ENCODE measurements at places on chromosomes 1 and 21.

GRCh38 chr1:244653439-244654107 is 647 bp downstream of the DESI2 start:
- no peak for DNase-seq

DNA sequence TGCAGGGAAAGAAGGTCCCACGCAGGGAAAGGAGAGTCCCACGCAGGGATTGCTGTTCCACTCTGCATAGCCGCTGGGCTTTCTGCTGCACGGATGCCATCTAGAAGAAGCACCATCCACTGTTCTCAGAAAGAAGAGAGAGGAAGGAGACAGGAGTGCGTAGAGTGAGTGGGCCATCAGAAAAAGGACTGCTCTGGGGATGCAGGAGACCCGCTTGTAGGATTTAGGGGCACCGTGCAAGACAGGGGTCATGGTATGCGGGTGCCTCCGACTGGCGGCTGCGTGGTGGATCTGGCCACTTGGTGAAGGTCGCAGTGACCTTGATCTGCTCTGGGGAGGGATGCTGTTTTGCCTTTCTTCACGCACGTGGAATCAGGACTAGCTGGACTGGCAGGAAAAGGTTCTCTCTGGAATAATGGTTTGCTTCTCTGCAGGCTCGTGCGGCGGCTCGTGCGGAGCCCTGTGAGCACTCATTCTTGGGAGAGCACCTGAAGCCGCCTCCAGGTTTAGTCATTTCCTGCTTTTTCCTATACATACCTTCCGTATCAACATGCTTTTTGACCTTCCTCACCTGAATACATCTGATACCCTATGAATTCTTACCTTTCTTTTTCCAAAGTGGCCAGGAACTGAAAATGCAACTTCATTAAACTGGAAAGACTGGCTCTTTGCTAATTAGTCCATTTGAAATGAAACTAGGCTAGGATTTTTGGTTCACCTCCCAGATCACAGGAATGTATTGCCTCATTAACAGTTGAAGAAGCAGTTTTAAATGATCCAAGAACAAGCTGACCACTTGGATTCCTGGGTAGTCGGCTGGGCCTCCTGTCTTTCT is 181.6 kb downstream of the KIF26B start:
- no peak for DNase-seq

DNA sequence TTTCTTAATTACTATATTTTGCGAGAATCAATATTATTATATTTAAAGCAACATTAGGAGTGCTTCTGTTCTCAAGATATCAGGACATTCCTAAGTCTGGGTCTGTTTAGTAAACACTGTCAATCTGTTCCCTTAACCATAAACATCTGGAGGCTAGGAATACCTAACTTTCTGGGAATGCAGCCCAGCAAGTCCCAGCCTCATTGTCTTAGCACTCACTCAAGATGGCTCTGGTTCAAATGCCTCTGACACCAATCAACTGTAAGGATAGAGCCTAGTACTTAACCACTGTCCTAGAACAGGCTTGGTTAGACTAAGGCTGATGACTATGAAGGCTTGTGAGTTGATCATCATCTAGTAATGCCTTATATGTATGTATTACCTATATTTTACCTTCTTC is 61.5 kb downstream of the TNN start:
- no peak for DNase-seq

DNA sequence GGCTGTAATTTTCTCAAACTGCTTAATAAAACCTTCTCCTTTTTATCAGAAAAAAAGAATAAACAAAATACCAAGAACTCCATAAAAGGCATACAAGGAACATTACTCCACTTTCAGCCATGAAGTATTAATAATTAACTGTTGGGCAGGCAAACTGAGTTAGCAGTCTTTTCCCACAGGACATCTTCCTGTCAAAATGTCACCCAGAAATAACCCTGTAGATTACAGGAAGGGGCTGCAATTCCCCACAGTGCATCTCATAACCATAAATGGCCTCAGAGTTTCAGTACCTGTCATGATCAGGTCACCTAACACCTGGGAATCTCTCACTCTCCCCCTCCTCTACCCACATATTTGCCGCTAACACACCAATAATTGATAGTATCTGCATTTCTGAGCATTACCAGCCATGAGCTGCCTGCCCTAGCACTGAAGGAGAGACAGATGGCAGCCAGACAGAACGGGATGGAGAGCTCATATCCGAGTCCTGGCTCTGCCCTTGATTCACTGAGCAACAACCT is 475.0 kb downstream of the SMYD3 start:
- no peak for DNase-seq

- no peak for DNase-seq
Measured at GRCh38 chr1:214364786-214365295, 83.9 kb downstream of the SMYD2 start.

- no peak for DNase-seq
Measured at GRCh38 chr21:21226472-21226871, 228.3 kb downstream of the NCAM2 start.

DNA sequence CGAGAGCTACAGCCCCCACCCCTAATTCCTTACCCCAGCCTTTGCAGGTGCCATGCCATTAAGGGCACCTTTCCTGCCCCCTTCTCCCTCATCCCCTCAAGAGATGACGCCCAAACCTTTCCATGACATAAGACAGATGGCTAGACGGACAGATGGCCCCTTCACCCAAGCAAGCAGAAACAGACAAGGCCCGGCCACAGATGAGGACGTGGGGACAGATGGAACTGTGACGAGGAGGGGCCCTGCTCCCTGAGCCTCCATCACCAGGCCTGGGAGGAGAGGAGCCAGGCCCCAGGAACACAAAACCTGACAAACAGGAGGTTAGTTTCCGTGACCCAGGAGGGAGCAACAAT is 24.7 kb upstream of the PEF1 start:
- no peak for DNase-seq

- DNase-seq = no peak
Measured at GRCh38 chr1:157781048-157781447, 4.1 kb upstream of the FCRL2 start.

DNA sequence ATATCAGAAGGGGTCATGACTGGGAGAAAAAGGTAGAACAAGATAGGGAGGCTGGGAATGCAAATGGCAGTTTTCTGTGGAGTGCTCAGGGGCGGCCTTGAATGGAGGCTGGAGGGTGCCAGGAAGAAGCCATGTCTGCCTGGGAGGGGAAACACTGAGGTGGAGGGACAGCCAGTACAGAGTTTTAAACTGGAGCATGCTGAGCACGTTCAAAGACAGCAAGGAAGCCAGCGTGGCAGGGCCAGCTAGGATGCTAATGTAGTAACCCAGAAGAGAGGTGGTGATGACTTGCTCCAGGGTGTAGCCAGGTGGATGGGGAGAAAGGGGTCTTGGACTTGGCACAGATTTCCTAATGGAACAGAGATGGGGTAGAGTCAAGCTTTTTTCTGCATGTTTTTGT is 445.8 kb upstream of the VAMP3 start:
- DNase-seq = no peak

- DNase-seq = peak; percentile 49
Measured at GRCh38 chr1:180237869-180238476, 7.9 kb downstream of the LHX4 start.

GRCh38 chr21:44013380-44014088 is 1.4 kb downstream of the TRAPPC10 start:
- DNase-seq = no peak

- DNase-seq = no peak
Measured at GRCh38 chr1:100265562-100265930, 470 bp upstream of the RTCA start.

DNA sequence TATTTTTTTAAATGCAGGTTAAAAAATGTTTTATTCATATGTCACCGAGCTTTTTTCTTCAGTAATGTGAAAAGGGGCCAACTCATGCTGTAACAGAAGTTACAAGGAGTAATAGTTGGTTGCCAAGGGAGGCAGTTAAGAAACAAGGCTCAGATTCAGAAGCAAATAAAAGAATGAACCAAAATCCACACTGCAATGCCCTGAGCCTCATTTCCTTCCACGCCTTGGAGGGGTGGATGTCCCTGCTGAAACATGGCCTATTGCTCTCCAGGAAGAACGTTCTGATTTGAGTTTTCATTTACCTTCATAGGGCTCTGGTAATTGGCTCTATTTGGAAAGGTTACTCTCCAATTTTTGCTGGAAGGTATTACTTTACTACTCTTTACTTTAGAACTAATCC is 24.4 kb downstream of the ALG14 start:
- DNase-seq = no peak

DNA sequence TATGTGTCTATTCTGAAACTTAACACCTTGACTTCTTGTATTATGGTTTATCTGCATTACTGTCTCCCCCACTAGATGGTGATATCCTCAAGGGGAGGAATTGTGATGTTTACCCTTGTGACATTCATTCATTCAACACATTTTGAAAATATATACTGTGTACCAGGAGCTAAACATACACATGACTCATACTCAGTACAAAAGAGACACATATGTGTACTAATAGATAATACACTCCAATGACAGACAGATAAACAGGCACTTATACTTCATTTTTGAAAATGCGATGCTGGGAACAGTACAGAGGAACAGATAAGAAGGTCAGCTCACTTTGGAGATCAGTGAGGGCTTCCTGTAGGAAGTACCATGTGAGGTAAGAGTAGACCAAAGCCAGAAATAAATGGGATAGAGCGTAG is 8.9 kb upstream of the RAB3GAP2 start:
- no peak for DNase-seq

DNA sequence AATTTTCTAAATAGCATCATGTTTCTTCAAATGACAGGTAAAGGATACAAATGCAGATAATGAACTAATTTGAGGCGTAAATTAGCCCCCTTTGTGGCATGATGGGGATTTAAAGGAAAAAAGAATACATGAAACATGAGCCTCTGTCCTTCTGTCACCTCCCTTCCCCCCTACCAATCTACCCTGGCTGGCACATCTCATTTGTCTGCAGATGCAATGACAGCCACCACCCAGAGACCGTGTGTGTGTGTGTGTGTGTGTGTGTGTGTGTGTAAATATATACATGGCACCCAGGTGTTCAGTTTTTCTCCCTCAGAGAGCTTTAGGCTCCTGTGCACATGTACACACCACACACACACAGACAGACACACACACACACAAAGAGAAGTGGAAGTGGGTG is 451.1 kb downstream of the RWDD3 start:
- DNase-seq = peak; percentile 30

DNA sequence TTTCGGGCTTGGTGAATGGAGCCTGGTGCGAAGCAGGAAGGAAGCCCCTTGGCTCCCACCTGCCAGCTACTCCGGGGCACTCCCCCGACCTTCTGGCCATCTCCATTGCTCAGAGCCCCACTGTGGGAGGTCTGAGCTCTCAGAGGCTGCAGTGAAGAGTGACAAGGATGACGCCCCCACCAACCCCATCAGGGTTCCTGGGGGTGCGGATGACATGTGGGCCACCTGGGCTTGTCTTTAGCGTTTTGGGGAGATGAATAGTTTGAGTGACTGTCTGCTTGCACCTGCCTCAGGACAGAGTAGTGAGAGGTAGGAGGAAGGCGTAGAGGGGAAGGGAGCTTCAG is 43.2 kb upstream of the LBR start:
- no peak for DNase-seq

DNA sequence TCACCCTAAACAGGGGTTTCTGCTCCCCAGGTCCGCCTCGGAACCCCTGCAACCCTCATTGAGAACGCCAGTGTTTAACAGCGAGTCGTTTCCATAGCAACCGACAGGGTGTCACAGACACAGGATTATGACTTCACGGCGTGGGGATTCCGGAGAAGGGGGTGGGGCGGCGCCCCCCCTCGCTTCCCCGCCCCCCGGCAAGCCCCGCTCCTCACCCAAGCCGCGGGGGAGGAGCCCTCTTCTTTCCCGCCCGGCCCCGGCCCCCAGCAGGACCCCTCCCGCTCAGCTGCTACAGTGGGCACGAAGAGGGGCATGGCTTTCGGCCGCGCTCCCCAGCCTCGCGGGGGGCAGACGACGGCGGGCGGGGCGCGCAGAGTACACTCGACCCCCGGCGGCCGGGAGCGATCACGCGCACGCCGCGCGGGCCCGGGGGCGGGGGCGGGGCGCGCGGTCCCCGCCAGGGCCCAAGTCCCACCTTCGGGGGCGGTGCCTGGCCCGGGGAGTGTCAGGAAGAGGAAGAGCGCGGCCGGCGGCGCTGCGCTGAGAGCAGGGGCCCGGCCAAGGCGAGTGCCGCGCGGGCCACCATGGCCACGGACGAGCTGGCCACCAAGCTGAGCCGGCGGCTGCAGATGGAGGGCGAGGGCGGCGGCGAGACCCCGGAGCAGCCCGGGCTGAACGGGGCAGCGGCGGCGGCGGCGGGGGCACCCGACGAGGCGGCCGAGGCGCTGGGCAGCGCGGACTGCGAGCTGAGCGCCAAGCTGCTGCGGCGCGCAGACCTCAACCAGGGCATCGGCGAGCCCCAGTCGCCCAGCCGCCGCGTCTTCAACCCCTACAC is at the start of gene EFHD2:
Gene EFHD2 (plus strand): TSS at position 501 of the 835 bp plus-strand sequence. CDS start 84 bp downstream, at position 585.
- DNase-seq = peak; percentile 29

DNA sequence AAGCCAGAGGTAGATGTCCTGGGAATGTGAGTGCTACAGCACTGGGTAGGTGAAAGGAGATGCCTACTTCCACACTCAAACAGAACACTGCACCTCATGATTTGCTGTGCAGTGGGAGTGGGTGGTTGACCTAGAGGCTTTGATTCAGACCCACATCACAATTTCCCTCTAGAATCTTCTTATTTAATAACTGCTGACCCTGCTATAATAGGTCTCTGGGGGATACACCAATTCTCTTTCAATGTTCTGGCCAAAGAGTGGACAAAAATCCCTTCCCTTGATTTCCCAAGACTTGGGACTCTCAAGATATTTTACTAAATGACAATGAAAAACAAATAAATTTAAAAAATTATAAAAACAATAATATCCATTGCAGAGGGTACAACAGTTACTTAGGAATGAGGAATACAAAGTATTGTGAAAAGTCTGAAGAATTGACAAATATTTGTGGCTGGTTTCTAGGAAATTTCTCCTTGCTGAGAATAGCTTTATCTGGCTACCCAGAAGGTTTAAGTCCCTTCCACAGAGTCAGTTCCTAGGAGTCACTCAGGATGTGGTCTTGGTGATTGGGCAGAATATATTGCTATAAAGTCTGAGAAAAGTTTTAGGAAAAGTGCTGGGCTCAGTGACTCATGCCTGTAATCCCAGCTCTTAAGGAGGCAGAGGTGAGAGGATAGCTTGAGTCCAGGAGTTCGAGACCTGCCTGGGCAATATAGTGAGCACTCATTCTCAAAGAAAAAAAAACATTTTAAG is 2.4 kb upstream of the FCGR2A start:
- DNase-seq = no peak

- no peak for DNase-seq
Measured at GRCh38 chr1:17213148-17213781, 8.3 kb downstream of the PADI1 start.

DNA sequence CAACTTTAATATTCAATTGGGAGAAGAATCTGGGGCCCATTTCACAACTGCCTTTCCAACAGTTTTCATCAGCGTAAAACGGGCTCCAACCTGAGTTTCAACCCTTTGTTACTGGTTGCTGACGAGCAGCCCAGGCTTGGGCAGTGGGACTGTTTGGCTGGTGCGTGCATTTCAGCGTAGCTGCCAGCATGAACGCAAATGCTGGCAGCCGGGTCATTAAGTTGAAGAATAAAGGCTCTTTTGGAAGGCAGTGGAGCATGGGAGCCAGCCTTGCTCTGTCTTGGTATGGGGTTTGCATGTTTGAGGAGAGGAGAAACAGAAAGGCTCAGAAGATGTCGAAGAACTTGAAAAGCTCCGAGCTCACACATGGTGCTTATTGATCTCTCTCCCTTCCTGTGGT is 40.7 kb downstream of the WDR3 start:
- DNase-seq = no peak

- no peak for DNase-seq
Measured at GRCh38 chr1:224333309-224333926, 3.4 kb upstream of the NVL start.
